Heart right ventricle (tissue), 16 donors: ENCODE measurements at places on chromosomes 11 and 22. TPM values are rescaled to one million over a fixed set of nuclear protein-coding genes. Genes with fewer than 3 reads are reported as not detected.

GRCh38 chr22:38213319-38213989, 11.7 kb downstream of the MAFF start:
- no peak for DNase-seq

DNA sequence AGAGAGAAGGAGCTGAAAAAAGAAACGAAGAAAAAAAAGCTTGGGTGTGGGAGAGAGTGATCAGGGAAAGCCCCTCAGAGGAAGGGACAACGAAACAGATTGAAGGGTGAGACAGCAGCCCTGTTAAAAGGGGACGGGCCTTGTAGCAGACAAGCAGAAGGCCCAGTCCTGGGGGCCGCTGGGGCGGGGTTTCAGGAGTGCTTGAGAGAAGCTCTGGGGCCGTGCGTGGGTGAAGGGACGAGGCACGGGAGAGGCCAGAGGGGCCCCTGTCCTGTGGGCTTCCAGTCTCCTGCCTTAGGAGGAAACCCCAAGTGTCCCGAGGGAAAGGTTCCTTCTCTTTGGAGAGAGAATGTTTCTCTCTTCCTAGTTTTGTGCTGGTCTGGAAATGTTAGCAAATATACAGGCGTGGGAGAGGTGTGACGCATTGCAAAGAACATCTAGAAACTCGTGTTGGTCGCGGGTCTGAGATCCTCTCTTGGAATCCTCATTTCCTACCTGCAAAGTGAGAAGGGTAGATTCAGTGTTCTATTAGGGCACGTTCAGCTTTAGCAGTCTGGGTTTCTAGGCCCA, 28.6 kb downstream of the ADAMTS15 start:
- no peak for DNase-seq

GRCh38 chr11:64894070-64894811, 15.8 kb upstream of the EHD1 start:
- DNase-seq, result peak; percentile 88

The DUSP8 gene
- 7.7 TPM for polyA plus RNA-seq

The SPTBN2 gene
- 0.88 TPM for polyA plus RNA-seq

DNA sequence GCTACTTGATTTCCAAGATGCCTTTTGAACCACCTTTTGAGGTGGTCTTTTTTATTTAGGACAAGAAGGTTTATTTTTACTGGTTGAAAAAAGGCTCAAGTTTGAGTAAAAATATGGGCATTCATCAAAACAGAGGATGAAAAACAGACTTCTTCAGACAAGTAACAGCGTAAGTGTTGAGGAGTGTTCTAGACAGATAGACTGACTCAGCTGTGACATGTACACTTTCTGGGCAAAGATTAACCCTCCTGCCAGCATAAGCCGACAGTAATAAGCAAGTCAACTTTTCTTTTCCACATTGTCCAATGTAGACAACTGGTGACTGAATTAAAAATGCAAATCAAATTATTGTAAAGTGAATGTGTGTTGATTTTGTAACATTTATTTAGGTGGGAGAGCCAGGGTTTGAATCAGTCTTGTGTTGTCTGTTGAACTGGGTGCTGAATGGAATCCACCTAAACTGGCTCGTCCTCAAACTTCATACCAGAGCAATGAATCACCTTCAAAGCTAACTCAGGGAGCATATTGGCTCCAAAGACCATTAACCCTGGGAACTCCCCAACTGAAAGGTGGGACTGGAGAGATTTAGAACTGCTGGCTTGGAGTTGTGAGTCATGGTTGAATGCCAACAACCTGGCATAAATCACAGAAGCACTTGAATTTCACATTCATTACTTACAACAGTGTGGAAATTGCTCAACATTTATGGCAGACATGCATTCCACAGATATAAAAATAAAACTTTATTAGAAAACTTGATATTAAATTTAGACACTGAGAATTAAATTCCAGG, 377.0 kb downstream of the ETS1 start:
- DNase-seq, result no peak

GRCh38 chr11:122780296-122780949, 57.9 kb upstream of the CRTAM start:
- DNase-seq, result no peak

The OR52A1 gene
- not detected for polyA plus RNA-seq

DNA sequence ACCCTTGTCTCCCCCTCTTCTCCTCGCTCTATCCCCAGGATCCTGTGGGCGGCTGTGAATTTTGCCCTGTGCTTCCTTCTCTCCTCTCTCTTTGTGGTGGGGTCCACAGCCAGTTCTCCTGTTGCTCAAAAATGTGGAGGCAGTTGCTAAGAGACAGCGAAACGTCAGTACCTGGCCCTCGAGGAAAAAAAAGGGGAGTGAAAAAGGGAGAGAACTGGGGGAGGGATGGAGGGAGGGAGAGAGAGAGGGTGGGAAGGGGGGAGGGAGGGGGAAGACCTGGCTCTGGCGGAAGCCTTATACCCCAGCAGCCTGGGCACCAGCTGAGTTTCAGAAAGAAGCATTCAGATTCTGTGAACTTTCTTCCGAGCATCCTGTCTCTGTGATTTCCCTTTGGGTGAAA, 2.1 kb upstream of the LRRC55 start:
- DNase-seq, result no peak

The IGSF9B gene
- polyA plus RNA-seq, result 6.7 TPM

- DNase-seq, result no peak
Measured at GRCh38 chr11:18282626-18283025, 16.6 kb downstream of the SAA1 start.

- DNase-seq, result no peak
Measured at GRCh38 chr22:37310815-37311595, 28.7 kb downstream of the CYTH4 start.

The FXYD2 gene
- 6.0 TPM for polyA plus RNA-seq

- no peak for DNase-seq
Measured at GRCh38 chr11:36377759-36378564, 81.9 kb downstream of the PRR5L start.

DNA sequence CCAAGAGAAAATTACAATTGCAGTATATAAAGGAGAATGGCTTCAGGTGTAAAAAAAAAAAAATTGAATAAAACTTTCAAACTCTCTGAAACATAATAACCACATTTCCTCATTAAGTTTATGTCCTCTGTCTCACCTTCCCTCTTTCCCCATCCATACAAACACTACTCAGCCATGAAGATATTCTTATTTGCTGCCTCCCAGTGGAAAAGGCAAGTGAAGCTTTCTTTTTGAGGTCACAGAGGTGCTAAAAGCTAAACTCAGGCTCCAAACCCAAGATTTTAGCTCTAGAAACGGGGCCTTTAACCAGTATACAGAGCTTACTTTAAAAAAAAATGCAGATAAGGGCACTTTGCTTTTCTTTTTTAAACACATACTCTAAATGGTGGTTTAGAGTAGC, 1568.5 kb downstream of the FAM181B start:
- DNase-seq, result no peak

The GPR83 gene
- polyA plus RNA-seq, result 0.03 TPM

The NCR3LG1 gene
- polyA plus RNA-seq, result 0.07 TPM

GRCh38 chr11:121461843-121462242, 9.1 kb upstream of the SORL1-AS1 start:
- no peak for DNase-seq

DNA sequence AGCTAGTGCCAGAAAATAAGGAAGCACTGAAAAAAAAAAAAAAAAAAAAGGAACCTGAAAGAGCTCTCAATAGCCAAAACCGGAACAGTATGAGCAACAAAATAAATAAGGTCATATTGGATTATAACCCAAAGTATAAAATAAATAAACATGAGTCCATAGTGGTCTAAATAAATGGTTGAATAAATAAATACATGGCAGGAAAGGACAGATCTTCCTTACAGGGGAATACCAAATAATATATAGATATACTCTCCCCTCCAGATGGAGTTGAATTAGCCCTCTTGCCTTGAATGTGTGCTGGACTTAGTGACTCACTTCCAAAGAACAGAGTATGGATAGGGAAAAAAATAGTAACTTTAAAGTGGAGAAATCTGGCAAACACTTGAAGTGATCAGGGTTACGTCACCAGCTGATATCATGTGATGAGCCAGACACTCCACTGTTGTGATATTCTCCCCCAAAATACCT, 14.3 kb upstream of the ARRB1 start:
- DNase-seq, result no peak

GRCh38 chr11:72940417-72940816, 126.2 kb downstream of the ATG16L2 start:
- peak; percentile 19 for DNase-seq

- no peak for DNase-seq
Measured at GRCh38 chr11:126607776-126608541, 252.5 kb downstream of the ST3GAL4 start.

DNA sequence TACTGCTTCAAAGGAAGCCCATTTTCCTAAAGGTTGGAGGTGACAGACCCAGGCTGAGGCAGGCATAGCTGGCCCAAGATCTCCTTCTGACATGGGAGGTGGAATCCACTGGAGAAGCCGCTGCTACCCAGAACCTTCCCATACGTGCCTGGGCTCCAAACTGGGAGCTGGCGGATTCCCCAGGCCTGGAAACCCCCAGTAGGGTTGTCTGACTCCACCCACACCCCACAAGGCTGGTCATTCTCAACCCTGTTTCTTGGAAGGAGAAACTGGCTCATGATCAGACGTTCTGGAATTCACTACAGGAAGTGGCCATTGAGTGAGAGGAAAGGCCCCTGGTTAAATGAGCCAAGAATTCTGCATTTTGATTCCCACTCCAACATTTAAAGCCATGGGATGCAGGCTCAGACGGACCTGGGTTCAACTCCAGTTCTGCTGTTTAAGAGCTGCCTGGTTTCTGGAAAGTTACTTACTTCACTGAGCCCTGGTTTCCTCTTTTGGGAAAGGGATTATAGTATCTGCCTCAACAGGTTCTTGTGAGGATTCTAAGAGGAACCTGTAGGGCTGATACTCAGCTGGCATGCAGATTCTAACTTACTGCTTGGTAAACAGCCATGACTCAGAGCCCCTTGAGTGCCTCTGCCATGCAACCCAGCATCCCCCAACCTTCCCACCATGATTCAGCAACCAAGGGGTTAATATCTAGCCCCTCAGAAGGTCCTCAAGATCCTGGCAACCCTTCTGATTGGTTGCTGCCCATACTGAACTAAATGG, 19.4 kb upstream of the TSKU start:
- no peak for DNase-seq

The CCDC117 gene
- 9.4 TPM for polyA plus RNA-seq

GRCh38 chr11:109267293-109268095, 154.5 kb upstream of the C11orf87 start:
- DNase-seq, result no peak

The TMEM151A gene
- polyA plus RNA-seq, result 0.10 TPM

The CRYBA4 gene
- not detected for polyA plus RNA-seq

The WNT11 gene
- 6.7 TPM for polyA plus RNA-seq

DNA sequence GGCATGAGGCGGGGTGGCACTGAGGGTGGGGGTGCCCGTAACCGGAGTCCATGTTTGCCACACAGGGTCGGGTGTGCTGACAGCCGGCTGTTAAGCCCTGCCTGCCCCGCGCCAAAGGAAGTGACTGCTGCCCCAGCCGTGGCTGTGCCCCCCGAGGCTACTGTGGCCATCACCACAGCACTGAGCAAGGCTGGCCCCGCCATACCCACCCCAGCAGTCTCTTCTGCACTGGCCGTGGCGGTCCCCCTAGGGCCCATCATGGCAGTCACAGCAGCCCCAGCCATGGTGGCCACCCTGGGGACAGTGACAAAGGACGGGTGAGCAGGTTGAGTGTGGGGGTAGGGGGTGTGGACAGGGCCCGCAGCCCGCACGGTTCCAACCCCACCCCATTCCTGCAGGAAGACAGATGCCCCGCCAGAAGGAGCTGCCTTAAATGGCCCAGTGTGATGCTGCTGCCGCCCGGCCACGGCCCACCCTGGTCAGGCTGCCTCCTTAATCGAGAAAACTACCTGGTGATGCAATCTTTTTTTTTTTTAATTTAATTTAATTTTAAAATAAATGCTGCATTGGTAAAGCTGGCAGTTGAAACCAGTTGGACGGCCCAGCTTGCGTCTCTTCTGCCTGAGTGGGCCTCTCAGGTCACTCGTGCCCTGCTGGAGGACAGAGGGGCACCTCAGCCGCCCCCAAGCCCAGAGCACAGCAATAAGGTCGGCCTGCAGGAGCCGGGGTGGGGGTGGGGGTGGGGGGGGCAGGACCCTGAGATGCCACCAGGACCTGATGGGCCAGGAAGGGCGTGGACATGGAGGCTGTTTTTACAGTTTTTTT, 30.8 kb downstream of the SBF1 start:
- DNase-seq, result no peak

DNA sequence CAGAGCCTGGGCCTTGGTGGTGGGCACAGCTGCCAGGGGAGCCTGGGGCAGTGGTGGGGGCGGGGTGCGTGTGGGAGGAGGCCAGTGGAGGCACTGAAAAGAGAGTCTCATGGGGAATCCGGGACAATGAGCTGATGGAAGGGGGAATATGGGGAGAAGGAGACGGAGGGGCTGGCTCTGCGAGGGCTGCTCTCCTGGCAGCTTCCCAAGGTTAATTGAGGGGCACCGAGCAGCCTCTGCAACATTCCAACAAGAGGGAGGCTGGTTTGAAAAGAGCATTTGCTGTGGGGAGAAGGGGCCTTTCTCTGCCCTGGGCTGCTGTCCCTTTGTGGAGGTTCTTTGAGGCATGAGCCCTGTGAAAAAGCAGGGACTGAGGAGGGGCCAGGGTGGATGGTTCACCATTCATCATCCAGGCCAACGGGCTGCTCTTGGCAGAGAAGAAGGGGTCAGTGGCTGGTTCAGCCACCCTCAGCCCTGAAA, 9.4 kb upstream of the IGSF9B start:
- DNase-seq, result no peak

DNA sequence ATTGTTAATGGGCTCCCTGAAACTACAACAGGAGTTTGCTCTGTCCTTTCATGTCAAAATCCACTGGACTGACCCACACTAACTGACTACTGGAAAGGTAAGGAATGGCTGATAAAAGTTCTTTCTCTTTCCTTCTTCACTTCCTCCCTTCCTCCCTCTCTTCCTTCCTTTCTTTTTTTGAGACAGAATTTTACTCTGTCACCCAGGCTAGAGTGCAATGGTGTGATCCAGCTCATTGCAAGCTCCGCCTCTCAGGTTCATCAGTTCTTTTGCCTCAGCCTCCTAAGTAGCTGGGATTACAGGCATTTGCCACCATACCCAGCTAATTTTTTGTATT, 85.2 kb downstream of the IGLL1 start:
- no peak for DNase-seq
